ENCODE measurements at places on chromosomes 1 and 21.

DNA sequence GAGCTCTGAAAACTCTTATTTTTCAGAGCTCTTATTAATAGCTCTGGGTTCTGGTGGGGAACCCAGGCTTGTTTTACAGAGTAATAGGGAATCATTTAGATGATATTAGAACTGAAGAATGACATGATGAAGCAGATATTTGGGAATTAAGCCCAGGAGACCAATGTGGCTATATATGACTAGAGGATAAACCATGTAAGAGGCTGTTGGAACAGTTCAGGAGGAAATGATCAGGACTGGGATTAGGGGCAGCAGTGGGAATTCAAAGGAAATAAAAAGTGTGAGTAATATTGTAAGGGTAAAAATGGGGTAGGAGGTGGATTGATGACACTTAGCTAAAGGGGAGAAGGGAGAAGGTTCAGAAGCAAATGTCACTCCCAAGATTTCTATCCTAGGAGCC is 58.6 kb downstream of the GIPC2 start:
- peak; percentile 71 for DNase-seq

DNA sequence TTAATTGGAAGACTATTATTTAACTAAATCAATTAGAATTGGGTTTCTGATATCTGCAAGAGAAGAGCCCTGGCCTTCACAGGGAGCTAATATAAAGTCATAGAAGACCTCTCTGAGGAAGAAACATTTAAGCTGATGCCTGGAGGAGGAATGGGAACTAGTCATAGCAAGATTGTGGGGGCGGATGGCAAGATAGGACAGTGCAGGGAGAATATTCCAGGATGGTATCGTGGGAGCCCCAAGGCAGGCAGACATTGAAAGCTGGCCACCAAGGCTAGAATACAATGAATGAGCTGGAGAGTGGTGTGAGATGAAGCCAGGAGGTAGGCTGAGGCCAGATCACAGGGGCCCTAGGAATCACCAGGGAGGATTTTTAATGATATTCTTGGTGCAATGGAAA is 20.8 kb upstream of the MYSM1 start:
- no peak for DNase-seq

DNA sequence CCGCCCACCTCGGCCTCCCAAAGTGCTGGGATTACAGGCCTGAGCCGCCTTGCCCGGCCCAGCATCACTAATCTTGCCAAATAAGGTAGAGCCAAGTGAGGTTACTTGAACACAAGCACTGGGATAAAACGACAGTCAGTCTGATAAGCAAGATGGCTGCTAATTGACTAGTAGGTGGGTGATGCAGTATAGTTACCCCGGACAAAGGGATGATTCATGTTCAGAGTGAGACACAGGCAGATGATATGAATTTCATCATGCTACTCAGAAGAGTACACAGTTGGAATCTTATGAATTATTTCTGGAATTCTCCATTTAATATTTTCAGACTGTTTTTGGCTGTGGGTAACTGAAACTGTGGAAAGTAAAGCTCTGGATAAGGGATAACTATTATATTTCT is 178.4 kb downstream of the USP25 start:
- DNase-seq = peak; percentile 11

- peak; percentile 79 for DNase-seq
These were observed 3.4 kb downstream of the LACTBL1 start for GRCh38 chr1:22969304-22969709.

DNA sequence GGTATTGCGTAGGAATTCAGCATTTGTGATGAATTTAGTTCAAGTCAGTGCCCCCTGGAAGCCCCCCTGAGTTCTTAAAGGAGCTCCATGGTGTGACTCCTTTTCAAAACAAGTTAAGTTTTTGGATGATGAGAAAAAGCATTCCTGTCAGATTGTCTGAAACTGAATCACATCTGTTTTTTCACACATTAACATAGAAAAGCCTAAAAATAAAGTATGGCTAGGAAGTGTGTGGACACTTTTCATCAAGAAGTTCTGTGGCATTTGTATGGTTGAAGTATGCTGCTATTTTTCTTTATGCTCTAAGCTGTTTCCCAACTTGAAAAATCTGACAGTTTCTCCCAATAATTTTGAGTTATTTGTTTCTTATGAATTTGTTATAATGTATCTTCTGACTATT is 33.7 kb downstream of the PRDM2 start:
- no peak for DNase-seq

DNA sequence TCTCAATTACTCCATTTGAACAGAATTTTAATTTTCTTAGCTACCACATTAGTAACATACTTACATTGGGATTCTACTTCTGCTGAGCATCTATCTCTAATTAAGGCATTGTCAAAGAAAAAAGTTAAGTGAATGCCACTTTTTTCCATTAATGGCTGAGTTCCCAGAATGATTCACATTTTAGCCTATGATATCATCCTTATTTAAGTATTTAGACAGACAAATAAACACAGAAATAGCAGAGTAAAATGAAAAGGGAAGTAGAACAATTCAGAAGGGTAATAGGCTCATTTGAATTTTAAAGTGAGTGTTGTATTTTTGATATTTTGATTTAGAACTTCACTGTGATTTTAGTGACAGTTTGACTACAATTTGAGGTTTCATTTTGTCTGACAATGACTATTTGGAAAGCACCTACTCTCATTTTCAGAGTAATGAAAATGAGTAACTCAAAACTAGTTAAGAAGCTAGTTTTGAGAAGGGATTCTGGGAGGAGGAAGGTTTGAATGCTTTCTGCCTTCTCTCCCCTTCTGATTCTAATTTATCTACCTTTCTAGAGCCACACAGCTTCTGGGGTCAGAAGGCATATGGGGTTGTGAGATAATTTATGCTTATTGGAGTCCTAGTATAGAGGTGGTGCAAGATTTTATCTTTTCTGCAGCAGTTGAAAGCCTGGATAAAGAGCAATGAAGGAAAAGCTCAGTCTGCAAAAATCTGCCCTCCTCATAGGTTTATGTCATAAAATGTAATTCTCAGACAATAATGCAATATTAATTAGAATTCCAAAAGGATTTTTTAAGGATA is 15.5 kb downstream of the LYPLAL1 start:
- peak; percentile 28 for DNase-seq

- no peak for DNase-seq
These were observed 197.8 kb downstream of the HIVEP3 start for GRCh38 chr1:41720861-41721410.

DNA sequence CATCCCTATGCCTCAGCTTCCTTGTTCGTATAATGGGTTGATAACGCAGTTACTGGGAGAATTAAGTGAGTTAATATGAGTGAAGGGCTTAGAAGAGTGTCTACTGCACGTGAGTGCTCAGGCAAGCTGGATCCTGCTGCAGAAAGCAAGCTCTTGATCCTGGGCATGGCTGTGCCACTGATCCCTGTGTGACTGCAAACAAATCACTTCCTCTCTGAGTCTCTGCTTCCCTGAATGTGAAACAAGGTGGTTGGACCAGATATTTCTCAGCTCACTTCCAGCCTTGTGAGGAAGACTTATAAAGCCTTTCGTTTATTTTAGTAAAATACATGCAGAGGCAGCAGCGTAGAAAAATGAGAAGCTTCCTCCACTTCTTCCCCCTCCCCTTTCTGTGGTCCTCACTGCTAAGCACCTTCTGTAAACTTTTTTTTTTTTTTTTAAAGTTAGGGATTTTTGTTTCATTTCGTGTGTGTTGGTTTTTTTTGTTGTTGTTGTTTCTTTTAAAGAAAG is 13.8 kb downstream of the PSEN2 start:
- no peak for DNase-seq

- no peak for DNase-seq
These were observed 51.5 kb downstream of the SLC66A1 start for GRCh38 chr1:19363536-19364152.
